ENCODE measurements at places on chromosomes 5 and 9. TPM values are rescaled to one million over a fixed set of nuclear protein-coding genes. Genes with fewer than 3 reads are reported as not detected.

GRCh38 chr5:148834689-148835088 is 8.3 kb downstream of the ADRB2 start:
- H3K4me3 ChIP-seq, result no peak overlapping the region
- peaks cover 52% of the 10 kb centered on the region for H3K4me1 ChIP-seq
- no peak for DNase-seq
- no peaks in the 10 kb centered on the region for H3K27me3 ChIP-seq
- H3K27ac ChIP-seq, result no peak overlapping the region
- peaks cover 7% of the 10 kb centered on the region for H3K36me3 ChIP-seq

DNA sequence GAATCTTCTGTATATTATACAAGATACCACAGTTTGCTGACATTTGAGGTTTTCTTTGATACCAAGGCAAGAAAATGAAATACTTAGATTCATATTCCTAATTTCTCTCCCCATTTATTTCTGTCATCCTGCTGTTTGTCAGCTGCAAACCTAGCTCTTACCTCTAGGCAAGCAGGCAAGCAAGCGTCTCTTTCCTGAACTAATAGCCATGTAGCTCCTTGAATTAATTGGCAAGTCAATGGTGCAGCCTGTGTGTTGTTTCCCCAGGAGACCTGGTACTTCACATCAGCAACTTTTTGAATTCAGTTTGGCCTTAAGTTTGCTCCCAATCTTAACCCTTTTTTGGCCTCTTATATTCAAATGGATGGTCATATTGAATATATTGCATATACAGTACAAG is 573.6 kb upstream of the ARRDC3 start:
- no peak overlapping the region for H3K4me3 ChIP-seq
- H3K4me1 ChIP-seq, result no peaks in the 10 kb centered on the region
- no peaks in the 10 kb centered on the region for H3K27me3 ChIP-seq

DNA sequence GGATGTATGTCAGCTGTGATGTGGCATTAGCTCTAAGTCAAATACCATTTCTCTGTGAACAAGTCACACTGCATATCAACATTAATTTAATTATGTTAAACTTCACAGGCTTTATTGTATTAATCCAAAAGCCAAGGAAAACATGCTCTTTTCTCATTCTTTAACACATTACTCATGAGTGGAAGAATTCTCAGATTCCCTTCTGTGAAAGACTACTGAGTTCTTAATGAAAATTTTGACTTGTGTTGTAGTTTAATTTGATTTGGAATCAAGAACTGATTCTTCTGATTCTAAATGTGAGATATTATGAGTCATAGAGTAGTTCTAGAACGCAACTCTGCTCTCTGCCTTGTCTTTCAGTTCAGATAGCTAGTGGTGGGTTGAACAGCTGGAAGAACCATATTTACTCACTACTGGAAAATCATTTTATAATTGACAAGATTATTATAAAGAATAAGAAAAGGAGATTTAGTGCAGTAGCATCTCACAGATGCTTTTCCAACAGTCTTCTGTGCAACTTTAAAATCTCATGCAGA is 90.6 kb downstream of the VCAN start:
- H3K36me3 ChIP-seq, result no peaks in the 10 kb centered on the region
- no peak overlapping the region for H3K27ac ChIP-seq
- no peak for DNase-seq
- no peaks in the 10 kb centered on the region for H3K27me3 ChIP-seq
- peaks cover 14% of the 10 kb centered on the region for H3K4me1 ChIP-seq

DNA sequence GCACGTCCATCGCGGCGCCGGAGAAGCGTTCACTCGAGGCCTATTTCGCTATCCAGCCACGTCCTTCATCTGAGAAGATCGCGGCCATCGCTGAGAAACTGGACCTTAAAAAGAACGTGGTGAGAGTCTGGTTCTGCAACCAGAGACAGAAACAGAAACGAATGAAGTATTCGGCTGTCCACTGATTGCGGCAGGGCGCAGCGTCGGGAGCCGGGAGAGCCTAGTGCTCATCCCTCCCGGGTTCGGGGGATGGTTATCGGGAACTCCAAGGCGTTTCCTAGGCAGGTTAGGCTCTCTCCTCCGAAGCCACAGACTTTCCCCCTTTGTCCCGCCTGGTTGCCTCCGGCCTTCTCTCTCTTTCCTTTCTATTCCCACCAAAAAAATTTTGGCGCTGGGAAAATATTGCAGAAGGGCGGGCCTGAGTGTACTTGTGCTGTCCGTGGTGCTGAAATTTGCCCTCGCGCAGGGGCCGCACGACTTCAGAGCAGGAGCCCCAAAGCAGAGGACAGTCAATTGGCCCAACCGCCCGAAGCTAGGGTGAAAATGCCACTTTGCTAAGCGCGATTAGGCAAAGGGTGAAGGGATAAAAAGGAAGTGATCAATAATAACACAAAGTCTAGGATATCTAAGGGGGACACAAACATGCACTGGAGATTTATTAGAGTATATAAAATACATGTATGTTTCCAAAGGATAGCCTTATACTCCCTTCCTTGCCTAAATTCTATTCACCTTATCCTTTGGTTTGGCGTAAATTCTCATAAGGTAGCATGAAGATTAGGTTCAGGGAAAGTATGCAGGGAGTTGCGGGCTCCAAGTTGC is 1.8 kb downstream of the POU4F3 start:
- no peak overlapping the region for H3K27ac ChIP-seq
- no peaks in the 10 kb centered on the region for H3K36me3 ChIP-seq
- H3K4me1 ChIP-seq, result peaks cover 14% of the 10 kb centered on the region
- H3K4me3 ChIP-seq, result no peak overlapping the region

Gene GRAMD2B
- 43.9 TPM for total RNA-seq

DNA sequence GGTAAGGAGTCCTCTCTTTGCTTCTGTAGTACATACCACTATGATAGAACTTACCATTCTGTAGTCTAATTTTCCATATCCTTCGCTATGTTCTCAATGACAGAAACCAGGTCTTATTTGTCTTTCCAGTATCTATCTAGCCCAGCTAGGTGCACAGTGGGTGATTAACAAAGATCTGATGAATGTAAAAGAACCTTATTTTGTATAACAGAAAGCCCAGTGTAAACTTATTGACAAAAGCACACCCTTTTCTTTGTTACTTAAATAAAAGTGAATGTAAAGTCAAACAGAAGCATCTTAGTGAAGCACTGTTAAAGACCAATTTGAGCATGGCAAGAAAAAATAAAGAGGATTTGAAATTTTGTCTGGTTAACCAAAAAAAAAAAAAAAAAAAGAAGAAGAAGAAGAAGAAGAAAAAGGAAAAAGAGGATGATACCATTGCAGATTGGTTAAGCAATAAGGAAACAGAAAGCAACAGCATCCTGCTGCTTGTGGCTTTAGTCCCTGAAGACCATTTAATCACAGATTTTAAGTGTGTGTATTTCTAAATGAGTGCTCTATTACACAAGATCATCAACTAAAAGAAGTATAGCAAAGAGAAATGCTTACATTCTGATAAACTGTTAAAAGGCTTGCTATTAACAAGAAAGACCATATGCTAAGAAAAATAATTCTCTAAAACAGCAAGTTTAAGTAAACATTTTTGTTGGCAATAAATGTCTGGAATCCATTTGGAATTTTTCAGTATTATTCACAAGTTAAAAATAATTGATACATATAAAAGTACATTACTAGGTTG is 21.2 kb downstream of the MEGF9 start:
- peaks cover 12% of the 10 kb centered on the region for H3K4me1 ChIP-seq
- H3K27me3 ChIP-seq, result no peaks in the 10 kb centered on the region
- no peak overlapping the region for H3K27ac ChIP-seq
- H3K36me3 ChIP-seq, result no peaks in the 10 kb centered on the region

- H3K27me3 ChIP-seq, result no peaks in the 10 kb centered on the region
- H3K36me3 ChIP-seq, result peaks cover 26% of the 10 kb centered on the region
- DNase-seq, result no peak
- H3K27ac ChIP-seq, result no peak overlapping the region
- no peak overlapping the region for H3K4me3 ChIP-seq
- H3K4me1 ChIP-seq, result peaks cover 53% of the 10 kb centered on the region
Observed at GRCh38 chr5:140567136-140567818, 2.6 kb downstream of the SLC35A4 start.

GRCh38 chr9:89379508-89380115 is 61.3 kb downstream of the SECISBP2 start:
- H3K4me3 ChIP-seq, result no peak overlapping the region
- no peak for DNase-seq
- H3K36me3 ChIP-seq, result peaks cover 57% of the 10 kb centered on the region
- H3K27me3 ChIP-seq, result no peaks in the 10 kb centered on the region
- H3K4me1 ChIP-seq, result peaks cover 3% of the 10 kb centered on the region

DNA sequence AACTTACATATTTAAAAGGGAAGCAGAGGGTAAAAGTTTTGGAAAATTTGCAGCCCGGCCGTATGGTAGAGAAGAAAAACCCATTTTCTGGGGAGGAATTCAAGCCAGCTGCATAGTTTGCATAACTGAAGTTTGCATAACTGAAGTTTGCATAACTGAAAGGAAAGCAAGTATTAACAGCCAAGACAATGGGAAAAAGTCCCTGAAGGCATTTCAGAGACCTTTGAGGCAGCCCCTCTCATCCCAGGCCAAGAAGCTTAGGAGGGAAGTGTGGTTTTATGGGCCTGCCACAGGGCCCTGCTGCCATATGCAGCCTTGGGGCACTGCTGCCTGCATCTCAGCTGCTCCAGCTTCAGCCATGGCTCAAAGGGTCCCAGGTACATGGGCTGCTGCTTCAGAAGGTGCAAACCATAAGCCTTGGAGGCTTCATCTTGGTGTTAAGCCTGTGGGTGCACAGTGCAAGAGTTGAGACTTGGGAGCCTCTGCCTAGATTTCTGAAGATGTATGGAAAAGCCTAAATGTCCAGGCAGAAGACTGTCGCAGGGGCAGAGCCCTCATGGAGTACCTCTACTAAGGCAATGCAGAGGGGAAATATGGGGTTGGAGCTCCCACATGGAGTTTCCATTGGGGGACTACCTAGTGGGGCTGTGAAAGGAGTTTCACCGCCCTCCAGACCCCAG is 36.9 kb upstream of the CXCL14 start:
- no peak overlapping the region for H3K4me3 ChIP-seq
- DNase-seq, result no peak
- H3K4me1 ChIP-seq, result no peaks in the 10 kb centered on the region
- no peak overlapping the region for H3K27ac ChIP-seq
- no peaks in the 10 kb centered on the region for H3K27me3 ChIP-seq
- no peaks in the 10 kb centered on the region for H3K36me3 ChIP-seq
